ENCODE measurements at places on chromosomes 13 and 19. TPM values are rescaled to one million over a fixed set of nuclear protein-coding genes. Genes with fewer than 3 reads are reported as not detected.

The PRR19 gene
- total RNA-seq: 0.20 TPM

The URAD gene
- total RNA-seq: not detected

The GPR4 gene
- 0.20 TPM for total RNA-seq

The SPHK2 gene
- total RNA-seq: 4.6 TPM

The MBD3L3 gene
- total RNA-seq: not detected

The KRTDAP gene
- total RNA-seq: 579 TPM

The ZNF439 gene
- 8.4 TPM for total RNA-seq

The ATP4A gene
- total RNA-seq: not detected

The POGLUT2 gene
- 15.3 TPM for total RNA-seq

The SSC5D gene
- 16.5 TPM for total RNA-seq

The BRSK1 gene
- 3.6 TPM for total RNA-seq

The AP2A1 gene
- 31.4 TPM for total RNA-seq

The ZNF99 gene
- 0.49 TPM for total RNA-seq

DNA sequence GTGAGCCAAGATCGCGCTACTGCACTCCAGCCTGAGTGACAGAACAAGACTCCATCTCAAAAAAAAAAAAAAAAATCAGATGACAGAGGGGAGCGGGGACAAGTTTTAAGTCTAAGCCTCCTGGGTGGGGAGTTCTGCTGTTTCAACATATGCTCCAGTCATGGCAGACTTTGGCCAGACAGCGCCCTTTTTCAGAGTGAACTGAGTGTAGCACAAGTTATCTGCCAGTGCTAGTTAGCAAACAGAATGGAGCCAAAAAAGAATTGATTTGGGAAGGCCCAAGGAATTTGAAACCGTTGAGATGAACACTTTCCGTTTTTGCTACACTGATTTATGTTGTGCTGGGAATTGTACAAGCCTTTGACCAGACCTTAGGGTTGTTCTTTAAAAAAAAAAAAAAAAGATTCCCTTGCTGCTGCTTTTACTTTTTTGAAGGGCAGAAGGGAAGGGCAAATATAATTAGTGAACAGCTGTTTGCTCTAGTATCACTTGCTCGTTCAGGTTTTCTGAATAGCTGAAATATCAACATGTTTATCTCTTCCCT lies 5.7 kb downstream of the ACTN4 start:
- peak; percentile 78 for DNase-seq

- no peak for DNase-seq
Measured at GRCh38 chr13:34265046-34265679, 447.2 kb downstream of the RFC3 start.

DNA sequence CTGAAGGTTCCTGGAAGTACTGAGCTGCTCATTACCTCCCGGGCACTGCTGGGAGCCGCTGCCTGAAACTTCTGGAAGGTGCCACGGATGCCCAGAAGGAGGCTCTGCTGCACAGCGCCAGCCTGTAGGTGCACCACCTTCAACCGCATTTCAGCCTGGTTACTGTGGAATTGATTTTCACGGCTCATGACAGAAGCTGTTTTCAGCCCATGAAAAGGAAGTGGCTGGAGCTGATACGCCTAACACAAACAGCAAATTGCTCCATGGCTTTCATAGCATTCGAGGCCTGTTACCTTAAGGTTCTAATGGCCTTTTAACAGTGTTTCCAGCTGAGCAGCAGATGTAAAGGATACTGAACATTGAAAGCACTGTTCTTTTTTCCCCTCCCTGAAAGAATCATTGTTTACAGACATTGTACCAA lies 22.0 kb downstream of the GPC6 start:
- DNase-seq: no peak

- DNase-seq: no peak
Measured at GRCh38 chr19:46898731-46899130, 37.9 kb downstream of the ARHGAP35 start.

- no peak for DNase-seq
Measured at GRCh38 chr19:54905803-54906511, at the start of gene NCR1. TSS of gene NCR1 (plus strand) at chr19:54906148. CDS start at chr19:54906188, 40 bp downstream.

GRCh38 chr19:41233748-41234240 lies 14.8 kb downstream of the AXL start:
- no peak for DNase-seq

GRCh38 chr13:112821340-112822055 lies 131.7 kb downstream of the ATP11A start:
- no peak for DNase-seq

- DNase-seq: no peak
Measured at GRCh38 chr13:98175823-98176222, 1.2 kb downstream of the RNF113B start.

GRCh38 chr13:33017323-33017929 lies 1.2 kb downstream of the KL start:
- DNase-seq: peak; percentile 71

DNA sequence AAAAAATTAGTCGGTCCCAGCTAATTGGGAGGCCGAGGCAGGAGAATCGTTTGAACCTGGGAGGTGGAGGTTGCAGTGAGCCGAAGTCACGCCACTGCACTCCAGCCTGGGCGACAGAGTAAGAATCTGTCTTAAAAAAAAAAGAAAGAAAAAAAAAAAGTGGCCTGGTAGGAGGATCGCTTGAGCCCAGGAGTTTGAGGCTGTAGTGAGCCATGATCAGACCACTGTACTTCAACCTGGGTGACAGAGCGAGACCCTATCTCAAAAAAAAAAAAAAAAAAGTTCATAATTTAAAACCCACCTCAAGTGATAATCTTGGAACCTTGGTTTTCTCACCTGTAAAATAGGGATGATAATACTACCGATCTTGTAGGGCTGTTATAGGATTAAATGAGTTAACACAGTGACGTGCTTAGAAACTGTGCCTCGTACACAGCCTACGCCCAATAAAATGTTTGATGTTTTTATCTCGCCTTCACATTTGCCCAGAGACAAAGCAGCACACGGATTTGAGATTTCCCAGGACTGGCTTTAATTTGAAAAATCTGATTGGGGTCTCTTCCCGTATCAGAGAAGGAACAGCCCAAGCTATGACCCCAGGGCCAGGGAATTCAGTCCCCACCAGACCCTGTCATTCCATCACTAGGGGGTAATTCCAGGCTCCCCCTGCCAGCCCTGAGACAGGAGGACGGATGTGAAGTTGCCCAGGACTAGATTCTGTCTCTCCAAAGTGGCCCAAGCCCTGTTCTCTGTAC lies 3.6 kb downstream of the SERTAD1 start:
- no peak for DNase-seq

DNA sequence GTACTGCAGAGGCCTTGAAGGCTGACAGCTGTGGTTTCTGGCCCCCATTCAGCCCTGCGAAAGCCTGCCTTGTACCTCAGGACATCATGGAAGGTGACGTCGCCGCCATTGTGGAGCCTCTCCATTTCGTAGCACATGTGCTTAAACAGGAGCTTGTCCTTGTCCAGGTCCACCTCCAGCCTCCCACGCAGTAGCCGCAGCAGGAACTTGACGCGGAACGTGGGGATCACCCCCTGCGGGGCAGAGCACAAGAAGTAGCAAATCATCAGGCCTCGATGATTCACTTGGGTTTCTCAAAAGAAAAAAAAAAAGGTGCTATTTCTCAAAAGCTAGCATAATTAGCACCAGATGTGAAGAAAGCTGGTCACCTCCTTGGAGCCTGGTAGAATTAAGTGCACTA lies 351.0 kb downstream of the NALCN start:
- DNase-seq: no peak

DNA sequence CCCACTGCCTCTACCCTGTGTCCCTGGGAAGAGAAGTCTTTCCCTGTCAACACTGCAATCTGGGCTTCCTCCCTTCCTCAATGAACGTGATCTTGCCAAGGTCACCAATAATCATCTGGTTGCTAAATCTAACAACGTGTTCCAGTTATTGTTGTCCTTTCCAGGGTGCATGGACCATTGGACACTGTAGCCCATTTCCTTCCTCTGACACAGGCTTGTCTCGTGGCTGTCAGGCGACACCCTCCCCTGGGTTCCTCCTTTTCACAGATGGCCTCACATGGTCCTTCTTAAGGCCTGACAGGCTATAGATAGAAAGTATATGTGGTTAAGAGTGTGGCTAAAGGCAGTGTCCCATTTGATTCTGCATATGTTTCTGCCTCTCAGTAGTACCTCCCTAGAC lies 67.7 kb upstream of the STARD13 start:
- no peak for DNase-seq

DNA sequence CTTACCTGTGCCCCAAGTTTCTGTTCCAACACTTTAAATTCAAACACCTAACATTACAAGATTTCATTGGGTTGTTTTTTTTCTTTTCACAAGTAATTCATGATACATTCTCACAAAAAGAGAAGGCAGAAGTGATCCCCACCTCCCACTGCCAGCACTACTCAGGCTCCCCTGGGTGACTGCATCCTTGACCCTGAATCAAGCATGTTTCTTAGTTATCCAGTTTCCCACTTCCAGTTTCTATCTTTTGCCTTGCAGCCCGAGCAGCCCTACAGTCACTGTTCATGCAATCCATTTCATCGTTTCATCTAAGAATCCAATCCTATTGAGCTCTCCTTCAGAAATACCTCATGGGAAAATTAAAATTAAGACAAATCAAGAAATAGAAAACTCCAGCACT lies 61.4 kb downstream of the RNASEH2B start:
- no peak for DNase-seq

- DNase-seq: no peak
Measured at GRCh38 chr19:27770095-27770494, 1442.9 kb downstream of the UQCRFS1 start.

- DNase-seq: no peak
Measured at GRCh38 chr19:46460055-46460454, 11.3 kb downstream of the PNMA8A start.

GRCh38 chr13:48994706-48995105 lies 19.0 kb downstream of the FNDC3A start:
- no peak for DNase-seq

GRCh38 chr13:28531077-28531844 lies 36.3 kb upstream of the FLT1 start:
- peak; percentile 68 for DNase-seq

DNA sequence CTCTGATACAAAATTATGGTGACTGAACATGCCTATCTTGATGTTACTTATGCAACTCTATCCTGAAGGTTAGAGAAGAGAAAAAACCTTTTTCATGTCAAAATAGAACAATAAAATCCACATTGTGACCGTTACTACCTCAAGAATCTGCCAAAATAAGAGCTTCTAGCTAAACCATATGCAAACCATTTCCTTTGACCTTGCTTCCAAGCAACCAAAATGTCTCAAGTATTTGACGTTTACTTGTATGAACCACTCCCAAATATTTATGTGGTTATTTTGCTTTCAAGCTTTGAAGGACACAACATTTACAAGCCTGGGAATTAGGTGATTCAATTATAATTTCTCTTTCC lies 13.9 kb downstream of the FOXO1 start:
- no peak for DNase-seq

- DNase-seq: no peak
Measured at GRCh38 chr19:4991538-4991937, 22.6 kb downstream of the KDM4B start.

DNA sequence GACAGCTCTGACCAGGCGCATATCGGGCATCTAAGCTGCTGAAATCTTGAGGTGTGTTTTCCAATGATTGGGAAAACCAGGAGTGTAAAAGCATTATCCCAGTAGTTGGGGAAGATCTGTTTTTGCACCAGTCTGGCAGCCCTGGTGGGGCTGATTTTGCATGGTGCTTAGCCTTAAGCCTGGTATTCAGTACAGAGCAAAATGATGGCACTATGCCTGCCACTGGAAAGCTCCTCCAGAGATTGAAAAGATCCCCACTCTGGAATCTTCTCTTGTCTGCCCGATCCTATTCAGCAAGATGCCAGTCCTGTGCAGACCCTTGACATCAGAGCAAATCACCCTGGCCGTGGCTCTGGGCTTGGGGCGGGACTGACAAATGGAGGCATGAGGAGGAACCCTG lies 44.7 kb upstream of the SIAH3 start:
- no peak for DNase-seq

DNA sequence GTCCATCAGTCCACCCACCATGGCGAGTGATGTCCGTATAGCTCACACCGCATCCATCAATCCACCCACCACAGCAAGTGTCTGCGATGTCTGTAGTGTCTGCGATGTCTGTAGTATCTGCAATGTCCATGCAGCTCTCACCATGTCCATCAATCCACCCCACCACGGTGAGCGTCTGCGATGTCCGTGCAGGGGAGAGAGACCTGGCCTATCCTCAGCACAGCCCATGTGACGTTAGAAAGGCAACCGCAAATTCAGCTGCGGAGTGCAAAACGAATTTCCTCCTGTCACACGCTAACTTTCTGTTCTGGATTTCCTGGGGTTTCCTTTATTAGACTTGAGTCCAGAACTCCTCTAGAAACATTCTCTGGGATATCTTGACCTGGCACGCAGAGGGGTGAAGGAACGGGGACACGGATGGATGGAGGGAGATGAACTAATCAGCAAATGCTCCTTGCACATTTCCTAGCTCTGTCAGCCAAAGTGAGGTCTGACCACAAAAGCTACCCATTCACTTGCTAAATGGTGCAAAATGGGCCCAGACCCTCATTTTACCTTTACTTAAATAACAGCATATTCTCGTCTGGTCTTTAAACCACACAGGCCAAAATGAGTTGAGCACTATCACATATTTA lies 18.3 kb downstream of the RASA3 start:
- no peak for DNase-seq

DNA sequence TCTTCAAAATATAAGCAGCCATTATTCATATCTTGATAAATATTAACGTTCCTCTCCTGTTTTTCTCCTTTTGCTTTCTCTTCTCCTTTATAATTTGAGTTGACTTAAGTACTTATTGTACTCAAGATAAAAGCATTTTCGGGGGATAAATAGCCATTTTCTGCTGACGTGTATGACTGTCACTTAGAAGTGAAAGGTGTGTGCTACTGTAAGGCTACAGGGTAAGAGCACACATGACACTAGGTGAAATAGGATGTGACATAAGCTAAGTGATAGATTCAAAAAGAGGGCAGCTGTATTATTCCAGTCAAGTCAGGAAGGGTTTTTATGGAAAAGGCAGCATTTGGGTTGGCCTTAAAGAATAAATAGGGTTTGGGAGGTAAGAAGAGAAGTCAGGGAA lies 128.5 kb downstream of the GPC6 start:
- no peak for DNase-seq

DNA sequence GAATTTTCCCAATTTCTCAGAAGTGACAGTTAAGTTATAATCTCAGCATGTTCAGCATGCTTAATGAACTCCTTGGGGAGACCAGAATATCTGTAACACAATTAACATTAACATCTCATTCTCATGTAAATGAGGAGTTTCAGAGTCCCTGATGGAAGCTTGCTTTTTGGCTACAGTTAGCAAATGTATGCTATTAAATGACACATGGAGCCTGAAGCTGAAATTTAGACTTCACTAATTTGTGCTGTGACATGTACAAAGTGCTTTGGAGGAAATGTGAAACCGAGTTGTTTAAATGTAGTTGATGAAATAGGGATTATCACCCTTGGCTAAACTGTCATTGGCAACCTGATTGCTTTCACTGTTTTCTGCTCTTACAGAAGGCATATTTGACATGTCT lies 2265.1 kb upstream of the PCDH20 start:
- DNase-seq: no peak

- no peak for DNase-seq
Measured at GRCh38 chr19:9306443-9306842, 3.2 kb downstream of the ZNF699 start.
